ENCODE measurements at places on chromosomes 5 and 9. TPM values are rescaled to one million over a fixed set of nuclear protein-coding genes. Genes with fewer than 3 reads are reported as not detected.
A peak's percentile ranks its signal among the peaks of the same experiment; 100 is the strongest.

Gene PCDHB3
- total RNA-seq: 0.77 TPM

Gene AK6
- 39.4 TPM for total RNA-seq

Gene TNFSF8
- total RNA-seq: 0.63 TPM

Gene S1PR3
- 26.8 TPM for total RNA-seq

Gene KIF4B
- not detected for total RNA-seq

Gene SPINK6
- not detected for total RNA-seq

Gene NTNG2
- 1.9 TPM for total RNA-seq

Gene CCNO
- not detected for total RNA-seq

Gene FAM174A
- 20.6 TPM for total RNA-seq

DNA sequence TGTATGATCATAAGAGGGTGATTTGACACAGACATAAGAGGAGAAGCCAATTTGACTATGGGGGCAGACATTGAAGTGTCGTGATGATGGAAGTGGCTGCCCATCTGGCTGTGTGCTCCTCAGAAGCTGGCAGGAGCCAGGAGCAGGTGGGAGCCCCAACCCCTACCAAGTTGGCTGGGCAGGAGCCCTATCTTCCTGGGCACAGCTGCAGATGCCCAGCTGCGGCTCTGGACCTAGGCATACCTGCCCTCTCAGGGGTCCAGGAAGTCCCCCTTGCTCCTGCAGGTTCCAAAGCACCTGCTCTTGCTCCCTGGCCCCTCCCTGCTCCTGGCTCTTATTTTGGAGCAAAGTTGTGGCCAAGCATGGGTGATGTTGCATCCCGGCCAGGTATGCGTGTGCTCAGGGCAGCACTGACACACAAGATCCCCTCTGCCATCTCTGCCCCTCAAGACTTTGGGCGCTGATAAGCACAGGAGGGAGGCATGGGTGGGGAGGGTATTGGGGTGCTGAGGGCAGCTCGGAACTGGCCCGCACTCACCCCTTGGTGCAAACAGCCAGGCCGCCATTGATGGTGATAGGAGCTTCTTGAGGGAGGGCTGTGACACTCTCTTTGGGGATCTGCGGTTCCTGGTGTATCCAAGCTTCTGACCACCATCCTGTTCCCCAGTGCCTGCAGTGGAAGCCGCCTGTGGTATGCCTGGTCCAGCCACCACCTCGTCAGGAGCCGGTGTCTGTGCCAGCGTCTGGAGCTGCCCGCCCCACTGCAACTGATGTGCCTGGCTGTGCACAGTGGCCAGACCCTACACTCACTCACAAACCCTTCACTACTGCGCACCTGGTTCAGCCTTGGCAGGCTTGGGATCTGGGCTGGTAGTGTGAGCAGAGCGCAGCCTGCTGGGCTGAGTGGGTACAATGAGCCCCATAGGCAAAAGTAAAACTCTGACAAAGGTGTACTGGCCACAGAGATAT, 230.9 kb downstream of the CDH9 start:
- DNase-seq: no peak

DNA sequence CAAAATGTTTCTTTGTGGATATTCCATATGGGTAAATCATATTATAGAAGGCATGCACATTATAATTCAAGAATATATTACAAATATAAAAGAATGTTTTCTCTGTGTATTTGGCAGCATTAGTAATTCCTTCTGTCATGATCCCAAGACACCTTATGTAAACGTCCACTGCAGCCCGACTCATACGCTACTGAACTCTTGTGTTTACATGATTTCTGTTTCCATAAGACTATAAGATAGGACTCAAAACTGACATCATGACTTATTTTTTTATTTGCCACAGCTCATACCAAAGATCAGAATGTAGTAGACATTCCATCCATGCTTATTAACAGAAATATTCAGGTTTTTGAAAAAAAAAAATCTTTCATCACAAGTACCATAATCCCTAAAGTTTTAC, 234.1 kb downstream of the AP3B1 start:
- DNase-seq: no peak

DNA sequence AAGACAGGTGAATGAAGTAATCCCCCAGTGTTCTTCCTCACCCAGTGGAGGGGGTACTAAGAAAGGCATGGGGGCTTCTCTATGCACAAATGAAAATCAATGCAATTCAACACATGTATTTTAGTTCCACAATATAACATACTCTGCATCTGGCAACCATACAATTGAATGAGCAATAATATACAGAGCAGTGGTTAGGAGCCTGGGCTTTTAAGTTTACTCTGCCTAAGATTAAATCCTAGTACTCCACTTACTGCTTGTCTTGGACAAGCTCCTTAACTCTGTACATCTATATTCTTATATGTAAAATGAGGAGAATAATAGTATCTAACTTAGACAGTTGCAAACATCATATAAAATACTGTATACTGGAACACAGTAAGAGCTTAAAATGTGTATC, 195.4 kb upstream of the TRIM32 start:
- no peak for DNase-seq

- DNase-seq: no peak
Observed at GRCh38 chr9:131018621-131019020, 9.6 kb downstream of the LAMC3 start.

DNA sequence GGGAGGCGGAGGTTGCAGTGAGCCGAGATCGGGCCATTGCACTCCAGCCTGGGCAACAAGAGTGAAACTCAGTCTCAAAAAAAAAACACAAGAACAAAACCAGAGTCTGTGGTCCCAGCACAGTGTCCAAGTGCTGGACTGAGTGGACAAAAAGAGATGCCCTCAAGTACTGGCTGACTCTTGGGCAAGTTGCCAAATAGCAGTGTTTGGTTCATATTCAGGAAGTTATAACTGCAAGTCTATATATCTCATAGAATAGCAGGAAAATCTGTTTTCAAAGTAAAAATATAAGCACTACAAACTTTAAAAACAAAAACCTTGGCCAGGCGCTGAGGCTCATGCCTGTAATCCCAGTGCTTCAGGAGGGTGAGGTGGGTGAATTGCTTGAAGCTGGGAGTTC, 7.3 kb downstream of the HABP4 start:
- no peak for DNase-seq

DNA sequence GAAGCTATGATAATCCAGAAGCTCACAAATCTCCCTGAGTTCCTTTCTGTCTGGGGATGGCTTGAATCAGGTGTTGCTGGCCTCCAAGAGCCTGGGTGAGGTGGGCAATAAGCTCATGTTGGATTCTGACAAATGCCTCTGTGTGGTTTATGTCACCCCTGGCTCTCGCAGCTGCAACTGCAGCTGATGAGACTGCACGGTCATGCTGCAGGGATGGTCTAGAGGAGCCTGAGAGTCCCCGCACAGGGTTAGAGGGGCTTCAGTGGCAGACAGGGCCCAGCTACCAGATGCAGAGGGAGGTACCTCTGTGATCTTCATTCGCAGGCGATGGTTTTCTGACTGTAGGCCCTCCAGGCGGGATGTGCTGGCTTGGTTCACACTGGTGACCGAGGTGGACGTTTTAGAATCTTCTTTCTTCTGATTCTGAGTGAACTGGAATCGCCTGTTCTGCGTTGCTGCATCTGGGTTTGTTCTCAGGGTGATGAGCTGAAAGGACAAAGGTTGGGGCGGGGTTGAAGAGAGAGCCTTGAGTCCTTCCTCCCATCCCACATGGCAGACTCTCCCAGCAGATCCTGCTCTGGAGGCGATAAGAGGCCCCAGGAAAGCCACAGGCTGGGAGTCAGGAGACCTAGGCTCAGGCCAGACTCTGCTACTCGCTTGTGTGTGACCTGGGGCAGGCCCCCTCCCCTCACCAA, 47.6 kb upstream of the TBC1D2 start:
- DNase-seq: no peak

GRCh38 chr9:93127395-93127911, 6.6 kb downstream of the NINJ1 start:
- peak; percentile 31 for DNase-seq

DNA sequence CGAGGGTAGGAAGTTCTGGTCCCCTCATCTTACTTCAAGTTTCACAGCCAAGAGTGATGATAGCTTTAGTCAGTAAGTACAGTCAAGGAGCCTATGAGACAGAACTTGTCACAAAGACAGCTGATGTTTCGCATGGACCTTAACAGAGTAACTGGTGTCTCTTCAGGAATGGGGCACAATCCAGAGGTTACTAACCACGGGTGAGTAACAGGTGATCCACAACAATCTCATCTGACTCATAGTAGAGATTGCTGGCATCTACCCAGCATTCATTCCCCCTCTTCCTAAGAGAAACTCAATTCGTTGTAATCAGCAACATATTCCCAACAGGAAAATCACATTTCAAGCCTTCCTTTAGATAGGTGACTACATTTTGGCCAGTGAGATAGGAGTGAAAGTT, 126.7 kb downstream of the SNX18 start:
- DNase-seq: no peak

GRCh38 chr5:157658893-157659292, 6.7 kb upstream of the SOX30 start:
- no peak for DNase-seq

DNA sequence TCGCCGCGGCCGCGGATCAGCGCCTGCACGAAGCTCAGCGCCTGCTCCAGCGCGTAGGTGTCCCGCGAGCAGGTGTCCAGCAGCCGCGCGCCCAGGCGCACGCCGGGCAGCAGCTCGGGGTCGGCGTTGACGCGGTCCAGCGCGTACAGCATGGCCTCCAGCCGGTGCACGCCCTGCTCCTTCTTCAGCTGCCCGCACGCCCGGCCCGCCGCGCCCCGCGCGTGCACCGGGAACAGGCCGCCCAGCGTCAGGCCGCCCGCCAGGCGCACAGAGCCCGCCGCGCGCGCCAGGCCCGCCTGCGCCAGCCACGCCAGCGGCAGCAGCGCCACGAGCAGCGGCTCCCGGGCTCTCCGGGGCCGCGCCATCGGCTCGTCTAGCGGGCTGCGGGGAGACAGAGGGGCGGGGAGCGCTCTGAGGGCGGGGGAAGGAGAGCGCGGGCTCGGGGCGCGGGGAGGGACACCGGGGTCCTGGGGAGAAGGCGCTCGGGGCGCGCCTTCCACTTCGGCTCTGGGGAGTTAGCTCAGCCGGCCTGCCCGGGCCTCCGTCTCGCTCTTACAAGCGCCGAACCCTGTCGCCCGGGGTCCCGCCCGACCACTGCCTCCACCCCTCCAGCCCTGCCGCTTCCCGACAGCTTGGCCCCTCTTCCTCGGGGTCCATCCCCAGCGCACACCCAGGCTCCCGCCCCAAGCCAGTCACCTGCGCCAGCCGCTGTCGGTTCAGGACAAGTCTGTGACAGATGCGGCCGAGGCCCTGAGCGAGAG, at the start of gene GRM6:
TSS of gene GRM6 (minus strand) at position 741 of the 761 bp plus-strand sequence. CDS start at position 365, 376 bp downstream.
- DNase-seq: no peak

GRCh38 chr5:148569948-148570347, 84.4 kb downstream of the HTR4 start:
- no peak for DNase-seq

DNA sequence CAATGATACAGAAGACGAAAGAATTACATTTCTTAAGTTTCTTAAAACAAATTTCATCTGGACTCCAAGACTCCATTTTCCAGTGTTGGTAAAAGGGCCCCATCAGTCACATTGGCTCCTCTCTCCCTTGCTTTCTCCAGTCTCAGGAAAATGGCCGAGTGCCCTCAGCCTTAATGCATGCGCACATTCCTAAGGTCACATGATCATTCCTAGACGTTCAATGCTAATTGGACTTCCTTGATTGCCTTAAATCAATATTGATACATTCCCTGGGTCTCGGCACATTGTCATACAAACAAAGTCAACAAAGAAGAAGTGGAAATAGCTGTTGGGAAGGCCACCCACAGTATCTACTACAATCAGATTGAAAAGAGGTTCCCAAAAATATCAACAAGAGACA, 413.6 kb upstream of the GRAMD2B start:
- no peak for DNase-seq

DNA sequence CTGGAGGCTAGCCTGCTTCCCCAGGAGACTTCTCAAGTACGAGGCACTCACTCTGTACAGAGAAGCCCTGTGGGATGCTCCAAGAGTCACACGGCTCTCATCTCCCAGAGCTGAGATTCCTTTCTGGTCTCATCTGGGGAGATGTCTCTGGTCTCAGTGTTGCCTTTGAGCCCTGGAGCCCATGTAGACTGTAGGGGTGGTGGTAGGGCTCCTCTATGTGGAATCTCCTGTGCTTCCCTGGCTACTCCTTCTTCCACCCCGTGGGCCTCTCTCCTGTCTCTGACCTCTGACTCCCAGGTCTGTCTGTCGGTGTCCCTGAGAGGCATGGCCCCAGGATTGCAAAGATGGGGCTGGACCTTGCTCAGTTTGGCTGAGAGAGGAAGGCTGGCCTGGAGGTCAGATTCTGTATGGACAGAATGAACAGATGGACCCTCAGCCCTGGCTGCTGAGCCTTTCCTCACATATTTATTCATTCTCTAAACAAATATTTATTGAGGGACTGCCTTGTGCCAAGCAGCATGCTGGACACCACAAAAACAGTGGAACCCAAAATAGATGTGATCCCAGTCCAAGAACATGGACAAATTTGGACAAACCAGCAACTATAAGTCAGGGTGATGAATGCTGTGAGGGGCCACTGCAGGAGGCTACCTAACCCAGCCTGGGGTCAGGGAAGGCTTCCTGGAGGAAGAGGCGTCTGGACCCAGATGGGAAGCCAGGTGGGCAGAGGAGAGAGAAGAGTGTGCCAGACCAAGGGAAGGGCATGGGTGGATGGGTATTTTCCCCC, 2.6 kb downstream of the CCL19 start:
- no peak for DNase-seq

DNA sequence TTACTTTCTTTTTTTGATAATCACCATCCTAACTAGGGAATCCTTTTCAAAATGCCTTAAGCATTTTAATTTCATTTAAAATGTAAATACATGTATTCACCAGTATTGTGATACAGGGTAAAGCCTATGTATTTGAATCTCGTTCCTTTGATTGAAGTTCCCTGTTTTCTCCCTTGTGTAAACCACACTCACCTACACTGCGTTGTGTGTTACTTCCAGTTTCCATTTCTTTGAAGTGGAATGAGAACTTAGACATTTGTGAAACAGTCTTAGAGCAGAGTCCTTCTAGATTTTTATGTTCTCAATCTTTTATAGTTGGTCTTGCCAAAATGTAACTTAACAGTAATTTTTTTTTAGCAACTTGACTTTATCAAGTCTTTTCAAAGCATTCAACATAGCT, 101.4 kb downstream of the ZNF462 start:
- no peak for DNase-seq

DNA sequence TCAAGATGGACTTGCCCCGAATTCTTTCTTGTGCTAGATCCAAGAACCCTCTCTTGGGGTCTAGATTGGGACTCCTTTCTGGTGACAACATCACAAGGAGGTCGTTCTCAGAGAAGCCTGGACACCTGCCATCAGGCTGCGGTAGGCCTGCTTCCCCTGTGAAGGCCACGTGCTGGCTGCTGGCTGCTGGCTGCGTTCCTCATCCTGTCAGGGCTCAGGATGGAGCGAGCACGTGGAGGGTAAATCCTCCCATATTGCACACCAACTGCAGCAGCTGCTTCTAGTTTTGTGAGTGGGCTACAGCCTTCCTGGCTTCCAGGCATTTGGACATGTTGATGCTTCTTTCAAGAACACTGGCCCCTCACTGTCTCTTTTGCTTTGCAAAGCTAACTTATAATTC, 95.6 kb downstream of the HSPA4 start:
- no peak for DNase-seq

DNA sequence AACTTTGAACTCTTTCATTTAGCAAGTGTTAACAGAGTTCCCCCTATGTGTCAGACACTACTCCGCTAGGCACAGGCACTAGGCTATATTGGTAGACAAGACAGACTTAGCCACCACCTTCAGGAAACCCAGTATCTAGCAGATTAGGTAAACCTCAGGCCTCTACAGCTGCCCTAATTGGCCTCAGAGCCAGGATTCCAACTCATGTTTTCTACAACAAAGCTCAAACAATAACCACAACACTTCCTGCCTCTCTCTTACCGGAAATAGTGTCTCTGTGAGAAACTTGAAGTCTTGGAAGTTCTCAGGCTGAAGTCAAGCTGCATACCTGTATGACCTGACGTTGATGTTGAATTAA, 116.6 kb upstream of the SLC44A1 start:
- no peak for DNase-seq

- no peak for DNase-seq
Observed at GRCh38 chr5:127564002-127564769, 46.7 kb downstream of the PRRC1 start.

Data from left ventricle myocardium inferior (tissue), 1 donor.